ENCODE measurements at places on chromosomes 2 and 18. TPM values are rescaled to one million over a fixed set of nuclear protein-coding genes. Genes with fewer than 3 reads are reported as not detected.

The MC5R gene
- total RNA-seq, result not detected

The C2orf66 gene
- not detected for total RNA-seq

The ACMSD gene
- not detected for total RNA-seq

The FAM161A gene
- total RNA-seq, result 7.2 TPM

The ARPC2 gene
- total RNA-seq, result 169 TPM

Data from thyroid gland (tissue), 4 donors.